ENCODE measurements at places on chromosomes 1 and 21.

- no peak for DNase-seq
Observed at GRCh38 chr1:151893176-151893924, 16.0 kb downstream of the THEM4 start.

- no peak for DNase-seq
Observed at GRCh38 chr1:145997718-145998023, 1.3 kb upstream of the TXNIP start.

- DNase-seq = no peak
Observed at GRCh38 chr1:225875044-225875815, 7.0 kb downstream of the TMEM63A start.

DNA sequence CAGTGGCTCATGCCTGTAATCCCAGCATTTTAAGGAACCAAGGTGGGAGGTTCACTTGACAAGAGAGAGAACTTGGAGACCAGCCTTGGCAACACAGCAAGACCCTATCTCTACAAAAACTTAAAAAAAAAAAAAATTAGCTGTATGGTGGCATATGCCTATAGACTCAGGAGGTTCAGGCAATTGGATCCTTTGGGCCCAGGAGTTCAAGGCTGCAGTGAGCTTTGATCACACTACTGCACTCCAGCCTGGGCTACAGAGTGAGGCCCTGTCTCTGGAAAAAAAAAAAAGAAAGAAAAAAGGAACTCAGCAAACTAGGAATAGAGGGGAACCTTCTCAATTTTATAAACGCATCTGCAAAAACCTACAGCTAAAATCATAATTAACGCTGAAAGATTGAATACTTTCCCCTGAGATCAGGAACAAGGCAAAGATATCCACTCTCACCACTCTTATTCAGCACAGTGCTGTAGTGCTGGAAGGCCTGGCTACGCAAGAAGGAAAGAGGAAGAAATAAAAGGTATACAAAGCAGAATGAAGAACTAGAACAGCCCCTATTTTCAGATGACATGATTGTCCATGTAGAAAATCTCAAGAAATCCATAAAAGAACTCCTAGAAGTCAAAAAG is 21.6 kb downstream of the HSF2BP start:
- no peak for DNase-seq

DNA sequence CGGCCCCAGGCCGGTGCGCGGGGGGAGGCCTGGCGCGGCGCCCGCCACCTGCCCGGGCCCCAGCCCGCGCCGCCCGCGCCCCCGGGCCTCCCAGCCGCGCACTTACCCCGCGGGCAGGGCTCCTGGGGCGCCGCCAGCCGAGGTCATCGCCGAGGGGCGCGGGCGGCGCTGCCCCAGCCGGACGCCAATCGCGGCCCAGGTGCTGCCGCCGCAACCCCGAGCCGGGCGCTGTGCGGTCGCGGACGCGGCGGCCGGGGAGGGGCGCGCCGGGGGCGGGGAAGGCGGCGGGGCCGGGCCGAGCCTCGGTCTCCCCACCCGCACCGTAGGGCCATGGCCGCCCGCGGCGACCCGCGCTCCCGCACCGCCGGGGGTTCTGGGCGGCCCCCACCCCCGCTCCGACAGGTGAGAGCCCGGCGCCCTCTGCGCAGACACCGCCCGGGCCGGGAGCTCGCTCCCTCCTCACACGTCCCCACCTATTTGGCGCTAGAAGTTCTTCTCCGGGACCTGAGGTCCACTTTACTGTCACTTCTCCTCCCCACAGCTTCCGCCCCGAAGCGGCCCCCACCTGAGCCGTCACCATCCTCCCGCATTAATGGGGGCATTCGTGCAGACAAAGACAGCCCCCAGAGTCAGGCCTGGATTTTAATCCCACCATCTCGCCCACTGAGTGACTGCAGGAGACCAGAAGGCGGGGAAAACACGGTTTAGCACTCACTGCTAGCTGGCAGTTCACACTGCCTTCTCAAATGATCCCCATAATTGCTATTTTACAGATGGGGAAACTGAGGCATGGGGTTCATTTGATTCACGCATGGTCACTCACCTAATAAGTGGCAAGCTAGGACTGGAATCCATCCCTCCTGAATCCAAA is at the start of gene TTC39A:
TSS of gene TTC39A (minus strand) at position 232 of the 871 bp plus-strand sequence. CDS start at position 147, 85 bp downstream.
- DNase-seq = peak; percentile 20

GRCh38 chr21:36076878-36077655 is 7.2 kb downstream of the CBR1 start:
- no peak for DNase-seq

DNA sequence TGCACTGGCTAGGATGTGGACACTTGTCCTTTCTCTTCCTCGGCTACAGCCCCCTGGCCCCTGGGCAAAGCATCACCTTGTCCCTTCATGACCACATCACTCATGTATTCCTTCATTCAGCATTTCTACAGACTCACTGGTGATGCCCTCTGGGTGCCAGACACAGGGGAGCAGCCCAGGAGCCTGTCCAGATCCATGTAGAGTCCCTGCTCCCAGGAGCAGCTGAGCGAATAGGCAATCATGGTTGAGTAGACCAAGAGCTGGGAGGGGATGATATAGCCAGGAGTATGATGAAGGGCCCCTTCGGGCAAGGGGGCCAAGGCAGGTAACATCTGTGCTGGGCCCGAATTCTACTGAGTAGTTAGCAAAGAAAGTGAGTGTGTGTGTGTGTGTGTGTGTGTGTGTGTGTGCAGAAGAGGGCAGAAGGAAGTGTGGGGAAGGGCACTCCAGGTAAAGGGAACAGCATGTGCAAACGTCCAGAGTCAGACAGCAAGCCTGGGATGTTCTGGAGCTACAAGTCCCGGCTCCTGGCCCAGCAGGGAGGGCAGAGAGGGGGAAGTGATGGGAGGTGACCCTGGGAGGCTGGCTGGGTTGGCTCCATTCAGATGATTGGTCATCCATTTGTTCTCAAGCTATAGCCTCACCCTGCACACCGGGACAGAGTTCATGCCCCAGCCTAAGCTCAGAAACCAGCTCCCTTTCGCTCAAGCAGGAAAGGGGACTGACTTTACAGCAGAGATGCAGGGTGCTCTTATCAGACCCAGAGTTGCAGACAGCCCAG is 21.0 kb upstream of the PIK3CD start:
- DNase-seq = no peak

All from NCI-H1105 (cell line).